ENCODE measurements at places on chromosomes 3 and 15.
A peak's percentile ranks its signal among the peaks of the same experiment; 100 is the strongest.

- no peak for DNase-seq
Measured at GRCh38 chr3:32381922-32382321, 9.7 kb upstream of the CMTM7 start.

DNA sequence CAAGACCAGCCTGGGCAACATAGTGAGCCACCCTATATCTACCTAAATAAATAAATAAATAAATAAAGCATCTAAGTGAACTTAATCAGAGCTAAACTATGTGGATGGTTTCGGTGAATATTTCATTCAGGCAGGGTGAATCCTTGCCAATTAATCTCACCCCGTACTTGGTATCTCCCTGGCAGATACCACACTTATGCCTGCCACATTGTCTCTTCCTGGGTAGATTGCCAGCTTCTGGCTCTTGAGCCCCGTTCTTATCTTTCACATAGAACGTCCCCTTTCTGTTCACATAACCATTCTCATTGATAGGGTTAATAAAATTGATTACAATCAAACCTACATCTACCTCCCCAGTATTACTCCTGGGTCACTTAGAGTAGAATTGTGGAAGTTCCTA is 7.0 kb downstream of the SNAP23 start:
- DNase-seq = no peak

- DNase-seq = no peak
Measured at GRCh38 chr15:59321000-59321689, 51.5 kb downstream of the MYO1E start.

- no peak for DNase-seq
Measured at GRCh38 chr3:194440756-194441155, 41.7 kb upstream of the GP5 start.

DNA sequence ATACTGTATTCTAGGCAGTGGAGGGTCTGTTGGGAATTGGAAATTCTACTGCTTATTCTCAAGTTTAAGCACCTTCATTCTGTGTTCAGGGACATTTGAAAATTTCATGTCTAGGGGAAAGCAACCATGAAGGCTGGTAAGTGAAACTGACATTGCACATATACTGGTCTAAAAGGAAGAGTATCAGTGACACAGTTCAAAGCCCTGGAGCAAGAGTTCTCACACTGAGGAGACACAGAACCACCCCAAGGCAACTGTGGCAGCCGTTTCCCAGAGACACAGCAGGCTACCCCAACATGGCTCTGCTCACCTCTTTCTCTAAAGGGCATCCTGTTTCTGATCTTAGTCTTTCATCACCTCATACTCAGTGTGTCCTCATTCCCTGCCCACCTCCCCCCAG is 67.5 kb downstream of the KCNMB2 start:
- DNase-seq = no peak

- no peak for DNase-seq
Measured at GRCh38 chr3:189349772-189350171, 178.0 kb downstream of the TPRG1 start.

DNA sequence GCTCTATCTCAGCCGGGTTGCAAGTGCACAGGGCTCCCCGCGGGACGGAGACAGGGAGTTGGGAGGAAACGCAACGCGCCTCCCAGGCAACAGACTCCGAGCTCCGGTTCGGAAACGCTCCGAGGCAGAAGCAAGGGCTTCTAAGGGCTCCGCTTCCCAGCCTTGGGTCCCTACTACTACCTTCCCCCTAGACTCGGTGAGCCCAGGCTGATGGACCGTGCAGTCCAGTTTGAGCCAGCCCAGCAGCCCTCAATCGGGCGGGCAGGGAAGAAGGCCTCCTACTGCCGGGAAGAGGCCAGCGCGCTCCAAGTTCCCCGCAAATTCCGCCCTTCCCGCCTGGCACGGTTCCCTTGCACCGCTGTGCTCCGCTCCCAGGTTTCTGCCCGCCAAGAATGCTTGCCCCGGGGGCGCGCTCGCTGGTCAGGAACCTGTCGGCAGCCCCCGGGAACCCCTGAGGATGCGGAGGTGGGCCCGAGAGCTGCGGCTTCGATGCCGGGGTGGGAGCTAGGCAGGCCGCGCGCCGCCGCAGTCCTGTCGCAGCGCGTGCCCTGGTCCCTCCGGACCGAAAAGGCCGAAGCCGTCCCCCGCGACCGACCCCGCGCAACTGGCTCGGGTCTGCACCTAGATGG is 728 bp downstream of the TRANK1 start:
- DNase-seq = no peak

GRCh38 chr3:33645060-33645647 is 72.9 kb downstream of the CLASP2 start:
- no peak for DNase-seq

DNA sequence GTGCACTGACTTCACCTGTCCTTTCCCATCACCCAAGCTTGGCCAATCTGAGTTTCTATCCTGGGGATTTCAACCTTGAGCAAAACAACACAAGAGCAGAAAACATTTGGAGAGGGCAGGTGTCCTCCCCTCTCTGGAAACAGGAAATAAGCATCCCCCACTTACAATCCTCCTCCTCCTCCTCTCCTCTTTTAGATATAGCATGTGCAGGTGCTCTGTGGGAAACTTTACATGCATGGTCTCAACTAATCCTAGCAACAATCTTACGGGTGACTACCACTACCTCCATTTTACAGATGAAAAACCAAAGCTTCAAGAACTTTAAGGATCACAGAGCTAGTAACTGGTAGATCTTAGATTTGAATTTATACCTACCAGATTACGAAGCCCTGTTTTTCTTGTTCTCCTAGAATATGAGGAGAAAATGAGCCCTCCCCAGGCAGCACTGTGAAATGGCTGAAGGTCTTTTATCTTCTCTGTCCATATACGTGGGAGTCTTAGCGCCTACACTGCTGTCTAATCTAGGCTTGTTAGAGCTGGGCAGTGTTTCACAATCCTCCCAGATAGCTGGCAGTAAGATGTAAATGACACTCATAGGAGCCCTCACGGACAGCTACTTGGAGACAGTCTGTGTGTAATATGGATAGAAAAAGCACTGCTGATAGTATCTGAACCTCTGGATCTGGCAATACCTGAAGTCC is 301.2 kb upstream of the PROK2 start:
- no peak for DNase-seq

- DNase-seq = no peak
Measured at GRCh38 chr3:195284842-195285241, 13.9 kb upstream of the XXYLT1 start.

GRCh38 chr3:34073961-34074360 is 275.5 kb downstream of the PDCD6IP start:
- DNase-seq = no peak

GRCh38 chr3:31859245-31859644 is 121.8 kb downstream of the OSBPL10 start:
- DNase-seq = no peak

- no peak for DNase-seq
Measured at GRCh38 chr15:66748708-66749035, 46.6 kb downstream of the SMAD6 start.

DNA sequence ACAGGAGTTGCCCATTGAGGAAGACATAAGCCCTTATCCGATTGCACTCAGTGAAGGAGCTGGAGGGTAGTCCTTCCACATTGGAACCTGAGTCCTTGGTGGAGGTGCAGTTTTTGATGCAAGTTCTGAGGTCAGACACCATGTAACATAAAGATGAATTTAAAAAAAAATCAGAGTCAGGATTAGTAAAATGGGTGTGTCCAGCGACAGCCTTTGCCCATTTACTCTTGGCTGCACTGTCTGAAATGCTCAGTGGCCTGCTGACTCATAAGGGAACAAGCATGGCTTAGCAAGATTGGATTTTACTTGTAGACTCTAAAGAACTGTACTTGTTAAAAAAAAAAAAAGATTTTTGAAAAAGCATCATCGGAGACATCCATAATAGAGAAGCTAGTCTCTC is 241.1 kb upstream of the TOPAZ1 start:
- peak; percentile 64 for DNase-seq

GRCh38 chr3:122739172-122739571 is 54.5 kb downstream of the HSPBAP1 start:
- DNase-seq = no peak

DNA sequence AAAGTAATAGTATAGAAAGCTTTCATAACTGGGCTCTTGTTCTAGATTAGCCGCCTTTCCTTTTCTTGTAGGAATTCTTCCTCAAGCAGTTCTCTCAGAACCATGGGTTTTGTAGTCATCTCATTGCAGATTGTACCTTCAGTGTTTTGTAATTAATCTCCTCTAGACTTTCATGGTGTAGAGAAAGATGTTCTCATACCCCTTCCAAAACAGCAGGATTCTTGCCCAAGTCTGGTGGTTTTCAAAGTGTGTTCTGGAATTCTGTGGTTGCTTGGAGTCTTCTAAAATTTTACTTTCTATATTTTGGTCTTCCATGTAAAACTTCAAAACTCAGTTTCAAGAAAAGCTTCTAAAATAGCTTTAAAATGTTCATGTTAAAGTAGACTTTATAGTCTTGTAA is 293.8 kb downstream of the PTPRG start:
- no peak for DNase-seq

DNA sequence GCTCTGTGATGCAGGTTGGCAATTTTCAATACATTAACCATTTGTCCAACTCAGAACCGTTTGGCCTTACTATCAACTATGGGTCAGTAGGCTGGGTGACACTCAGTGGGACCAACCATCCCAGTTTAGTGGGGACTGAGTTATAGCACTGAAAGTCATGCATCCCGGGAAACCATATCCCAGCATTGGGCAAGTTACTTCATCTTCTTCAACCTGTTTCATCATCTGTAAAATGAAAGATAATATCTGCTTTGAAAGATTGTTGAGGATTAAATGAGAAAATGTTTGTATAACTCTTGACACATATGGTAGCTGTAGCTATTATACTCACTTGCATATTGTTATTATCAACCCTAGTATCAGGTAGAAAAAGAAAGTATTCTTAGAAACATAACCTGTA is 11.9 kb downstream of the RAB27A start:
- no peak for DNase-seq

DNA sequence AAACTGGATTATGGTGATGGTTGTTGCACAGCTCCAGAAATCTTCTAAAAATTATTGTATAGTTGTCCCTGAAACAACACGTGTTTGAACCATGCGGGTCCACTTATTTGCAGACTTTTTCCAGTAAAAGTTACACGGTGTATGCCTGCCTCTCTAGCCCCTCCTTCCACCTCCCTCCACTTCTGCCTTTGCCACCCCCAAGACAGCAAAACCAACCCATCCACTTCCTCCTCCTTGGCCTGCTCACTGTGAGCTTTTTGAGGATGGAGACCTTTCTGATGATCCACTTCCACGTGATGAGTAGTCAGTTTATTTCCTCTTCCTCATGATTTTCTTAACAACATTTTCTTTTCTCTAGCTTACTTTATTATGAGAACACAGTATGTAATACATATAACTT is 5.4 kb downstream of the CYFIP1 start:
- DNase-seq = no peak
